ENCODE measurements at places on chromosomes 4 and X.

- DNase-seq: no peak
Observed at GRCh38 chrX:40004921-40005291, 92.9 kb downstream of the BCOR start.

DNA sequence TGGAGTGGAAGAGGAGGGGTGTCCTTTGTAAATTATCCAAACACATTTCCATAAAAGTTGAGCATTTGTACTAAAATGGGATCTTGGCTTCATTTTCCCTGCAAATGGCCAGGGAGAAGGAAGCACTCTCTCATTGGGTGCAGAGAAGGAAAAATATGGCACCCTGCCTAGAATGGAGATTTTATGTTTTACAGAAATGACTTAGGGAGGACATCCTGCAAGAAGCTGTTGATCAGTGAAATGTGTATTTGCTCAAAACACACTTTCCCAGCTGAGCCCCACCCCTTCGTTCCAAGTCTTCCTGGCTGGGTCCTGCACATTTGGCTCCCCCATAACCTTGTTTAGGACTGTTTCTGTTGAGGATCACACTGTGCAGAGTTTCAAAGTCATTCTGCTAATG lies 213.5 kb upstream of the TAPT1 start:
- no peak for DNase-seq

DNA sequence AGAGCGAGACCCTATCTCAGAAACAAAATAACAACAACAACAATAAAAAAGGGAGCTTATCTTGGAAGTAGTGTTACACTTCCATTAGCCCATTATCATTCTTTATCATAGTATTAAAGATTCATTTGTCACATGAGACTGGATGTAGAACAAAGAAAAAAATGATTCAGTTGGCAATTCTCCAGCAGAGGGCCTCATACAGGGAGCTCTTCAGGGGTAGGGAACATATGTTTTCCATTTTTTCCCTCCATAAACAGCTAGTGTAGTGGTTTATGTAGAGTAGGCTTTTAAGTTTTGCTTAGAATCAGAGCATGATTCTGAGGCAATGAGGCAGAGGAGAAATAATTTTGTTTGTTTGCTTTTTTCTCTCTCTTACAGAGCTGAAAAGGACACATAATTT lies 5.8 kb downstream of the CPE start:
- DNase-seq: no peak

DNA sequence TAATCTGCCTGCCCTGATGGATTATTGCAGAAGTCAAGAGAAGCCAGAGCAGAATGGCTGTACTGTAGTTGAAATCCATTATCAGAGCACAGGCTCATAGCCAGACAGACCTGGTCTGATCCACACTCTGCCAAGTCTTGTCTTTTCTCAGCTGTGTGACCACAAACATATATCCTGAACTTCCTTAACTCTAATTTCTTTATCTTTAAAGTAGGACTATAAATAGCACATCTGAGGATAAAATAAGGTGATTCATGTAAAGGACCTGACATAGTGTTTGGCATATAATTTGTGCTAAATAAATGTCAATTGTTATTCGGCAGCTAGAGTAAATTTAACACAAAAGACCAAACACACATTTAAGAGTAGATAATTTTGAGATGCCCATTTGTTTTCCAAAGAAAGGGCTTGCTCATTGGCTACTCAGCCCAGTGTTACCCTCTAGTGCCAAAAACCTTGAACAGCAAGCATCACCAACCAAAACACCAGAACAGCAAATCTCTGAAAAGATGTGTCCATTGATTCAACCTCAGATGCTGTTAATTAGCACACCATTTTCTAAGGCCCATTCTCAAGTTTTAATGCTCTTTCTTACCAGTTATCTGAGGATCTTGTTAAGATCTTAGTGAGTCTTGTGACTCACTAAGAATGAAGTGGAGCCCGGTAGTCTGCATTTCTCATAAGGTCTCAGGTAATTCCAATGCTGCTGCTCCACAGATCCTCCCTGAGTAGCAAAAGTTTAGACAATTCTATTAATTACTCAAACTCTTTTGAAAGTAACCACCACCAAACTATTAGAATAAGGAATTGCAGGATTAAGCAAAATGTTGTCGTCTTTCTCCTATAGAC lies 108.8 kb downstream of the HHIP start:
- no peak for DNase-seq

GRCh38 chrX:74431797-74432196 lies 10.5 kb downstream of the SLC16A2 start:
- no peak for DNase-seq

- no peak for DNase-seq
Observed at GRCh38 chrX:3348191-3348590, 1.7 kb upstream of the MXRA5 start.

GRCh38 chrX:5829060-5829459 lies 399.6 kb downstream of the NLGN4X start:
- DNase-seq: no peak

GRCh38 chr4:6410068-6410467 lies 62.3 kb downstream of the PPP2R2C start:
- no peak for DNase-seq

- DNase-seq: no peak
Observed at GRCh38 chr4:62051332-62051731, 851.2 kb downstream of the ADGRL3 start.

DNA sequence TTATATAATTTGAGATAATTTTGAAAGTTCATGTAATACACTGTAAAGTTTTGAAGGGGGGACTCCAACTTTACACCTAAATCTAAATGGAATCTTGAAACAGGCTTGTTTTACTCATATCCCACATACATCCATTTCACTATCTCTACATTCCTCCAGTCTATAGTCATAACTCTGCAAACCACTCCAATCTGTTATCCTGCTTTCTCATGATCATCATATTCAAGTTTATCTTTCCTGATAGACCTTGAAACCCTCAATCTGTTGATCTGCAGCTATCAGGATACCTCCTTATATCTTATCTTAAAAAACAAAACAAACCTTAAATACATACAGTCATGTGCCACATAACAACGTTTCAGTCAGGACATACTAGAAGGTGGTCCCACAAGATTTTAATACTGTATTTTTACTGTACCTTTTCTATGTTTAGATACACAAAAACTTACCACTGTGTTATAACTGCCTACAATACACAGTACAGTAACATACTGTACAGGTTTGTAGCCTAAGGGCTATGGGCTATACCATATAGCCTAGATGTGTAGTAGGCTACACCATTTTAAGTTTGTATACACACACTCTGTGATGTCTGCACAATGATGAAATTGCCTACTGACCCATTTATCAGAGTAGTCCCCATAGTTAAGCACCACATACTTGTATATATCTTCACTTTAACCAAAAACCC lies 14.0 kb downstream of the CHIC2 start:
- no peak for DNase-seq

DNA sequence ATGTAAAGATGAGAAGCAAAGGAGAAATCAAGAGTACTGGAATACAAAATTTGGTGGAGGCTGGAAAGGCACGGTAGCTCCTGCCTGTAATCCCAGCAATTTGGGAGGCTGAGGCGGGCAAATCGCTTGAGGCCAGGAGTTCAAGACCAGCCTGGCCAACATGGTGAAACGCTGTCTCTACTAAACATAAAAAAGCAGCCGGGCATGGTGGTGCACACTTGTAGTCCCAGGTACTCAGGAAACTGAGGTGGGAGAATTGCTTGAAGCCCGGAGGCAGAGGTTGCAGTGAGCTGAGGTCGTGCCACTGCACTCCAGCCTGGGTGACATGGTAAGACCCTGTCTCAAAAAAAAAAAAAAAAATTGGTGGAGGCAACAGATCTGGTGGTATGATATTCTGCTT lies 1086.0 kb downstream of the NLGN4X start:
- no peak for DNase-seq

DNA sequence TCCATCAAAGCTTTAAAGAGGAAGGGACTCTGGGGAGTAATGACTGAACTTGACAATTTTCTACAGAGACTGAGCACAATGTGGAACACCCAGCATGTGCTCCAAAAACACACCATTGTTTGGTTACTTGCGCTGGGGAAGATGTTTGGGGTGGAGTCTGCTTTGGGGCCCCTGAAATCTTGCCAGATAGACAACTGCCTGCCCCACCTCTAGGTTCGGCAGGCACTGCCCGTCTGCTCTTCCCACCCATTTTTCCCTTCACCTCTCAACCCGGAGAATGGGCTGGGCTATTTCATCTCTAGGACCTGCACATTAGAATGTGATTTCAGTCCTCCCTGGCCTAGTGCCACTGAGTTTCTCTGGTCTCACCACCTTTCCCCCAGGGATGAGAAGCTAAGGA lies 41.9 kb downstream of the TSC22D3 start:
- no peak for DNase-seq

- DNase-seq: no peak
Observed at GRCh38 chr4:97279391-97279790, 863.9 kb downstream of the STPG2 start.

GRCh38 chrX:109889289-109890006 lies 113.5 kb upstream of the TMEM164 start:
- DNase-seq: no peak

GRCh38 chrX:77960567-77960966 lies 8.9 kb downstream of the PGAM4 start:
- no peak for DNase-seq

- DNase-seq: no peak
Observed at GRCh38 chr4:145490361-145490760, 8.7 kb downstream of the SMAD1 start.

DNA sequence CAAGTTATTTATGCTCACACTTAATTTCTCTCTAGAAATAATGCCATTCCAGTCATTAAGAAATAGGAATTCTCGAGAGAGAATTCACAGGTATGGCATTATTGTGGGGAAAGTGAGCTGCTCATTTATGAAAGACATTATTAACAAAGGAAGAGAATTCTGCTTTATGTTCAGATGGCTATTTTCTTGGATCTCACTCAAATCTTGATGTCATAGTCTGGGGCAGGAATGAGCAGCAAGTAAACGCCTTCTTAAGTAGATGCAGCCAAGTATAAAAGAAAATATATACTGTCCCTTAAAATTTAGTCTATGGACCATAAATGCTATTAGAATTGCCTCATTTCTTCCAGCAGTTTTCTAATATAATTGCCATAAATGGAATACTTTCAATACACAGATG lies 58.2 kb upstream of the FBXW7 start:
- DNase-seq: no peak
